ENCODE measurements at places on chromosomes 13 and 19. TPM values are rescaled to one million over a fixed set of nuclear protein-coding genes. Genes with fewer than 3 reads are reported as not detected.

C13orf42 gene
- not detected for total RNA-seq

MYO1F gene
- total RNA-seq: 0.37 TPM

CGB3 gene
- not detected for total RNA-seq

ZNF418 gene
- total RNA-seq: 1.5 TPM

KIR2DL4 gene
- not detected for total RNA-seq

KIR2DL3 gene
- not detected for total RNA-seq
